Endothelial cell of umbilical vein (primary cell): ENCODE measurements at places on chromosomes 11 and 22.

GRCh38 chr11:59644528-59644927 lies 24.3 kb downstream of the PATL1 start:
- no peak for DNase-seq

- DNase-seq = no peak
These were observed 375.7 kb downstream of the SHANK2 start for GRCh38 chr11:70876685-70877084.

GRCh38 chr22:44862981-44863860 lies 110.8 kb downstream of the ARHGAP8 start:
- no peak for DNase-seq

DNA sequence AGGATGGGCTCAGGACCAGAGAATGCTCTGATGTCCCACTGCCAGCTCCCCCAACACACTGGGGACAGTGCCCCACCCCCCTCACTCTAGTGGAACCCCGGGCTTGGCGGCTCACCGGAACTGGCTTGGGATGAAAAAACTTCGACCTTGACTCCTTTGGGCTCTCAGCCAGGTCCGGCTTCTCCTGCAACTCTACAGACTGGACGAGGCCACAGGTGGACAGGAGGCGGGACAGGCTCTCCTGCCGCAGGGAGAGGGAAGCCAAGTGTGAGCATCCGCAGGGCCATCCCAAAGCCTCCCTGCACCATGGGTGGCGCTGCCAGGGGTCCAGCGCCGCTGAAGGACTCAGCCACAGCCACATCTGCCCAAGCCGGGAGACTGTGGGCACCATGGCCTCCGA lies 3.7 kb downstream of the RRP7A start:
- no peak for DNase-seq

- no peak for DNase-seq
These were observed 72.3 kb downstream of the ARFGAP2 start for GRCh38 chr11:47104261-47104950.

DNA sequence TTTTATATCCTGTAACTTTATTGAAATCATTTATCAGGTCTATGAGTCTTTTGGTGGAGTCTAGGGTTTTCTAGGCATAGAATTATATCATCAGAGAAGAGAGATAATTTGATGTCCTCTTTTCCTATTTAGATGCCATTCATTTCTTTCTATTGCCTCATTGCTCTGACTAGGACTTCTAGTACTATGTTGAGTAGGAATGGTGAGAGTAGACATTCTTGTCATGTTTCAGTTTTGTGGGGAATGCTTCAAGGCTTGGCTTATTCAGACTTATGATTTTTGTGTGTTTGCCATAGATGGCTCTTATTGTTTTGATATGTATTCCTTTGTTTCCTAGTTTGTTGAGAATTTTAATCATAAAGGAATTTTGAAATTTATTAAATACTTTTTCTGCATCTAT lies 1078.3 kb downstream of the FAM181B start:
- no peak for DNase-seq

DNA sequence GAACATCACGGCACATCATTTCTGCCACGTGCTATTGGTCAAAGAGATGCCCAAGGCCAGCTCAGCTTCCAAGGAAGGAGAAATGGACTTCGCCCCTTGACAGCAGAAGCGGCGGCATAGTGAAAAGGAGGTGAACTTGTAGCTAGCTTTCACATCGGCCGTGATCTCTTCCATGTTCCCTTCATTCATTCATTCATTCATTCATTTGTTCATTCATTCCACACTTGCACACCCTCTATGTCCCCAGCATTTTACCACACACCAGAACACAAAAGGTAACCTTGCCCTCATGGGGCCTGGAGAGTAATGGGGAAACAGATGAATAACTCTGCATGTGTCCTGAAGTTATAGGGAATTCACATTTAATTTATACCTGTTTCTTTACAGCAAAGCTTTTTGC lies 1.1 kb upstream of the CYTH4 start:
- DNase-seq = no peak

GRCh38 chr11:24142062-24142461 lies 354.8 kb upstream of the LUZP2 start:
- DNase-seq = no peak

DNA sequence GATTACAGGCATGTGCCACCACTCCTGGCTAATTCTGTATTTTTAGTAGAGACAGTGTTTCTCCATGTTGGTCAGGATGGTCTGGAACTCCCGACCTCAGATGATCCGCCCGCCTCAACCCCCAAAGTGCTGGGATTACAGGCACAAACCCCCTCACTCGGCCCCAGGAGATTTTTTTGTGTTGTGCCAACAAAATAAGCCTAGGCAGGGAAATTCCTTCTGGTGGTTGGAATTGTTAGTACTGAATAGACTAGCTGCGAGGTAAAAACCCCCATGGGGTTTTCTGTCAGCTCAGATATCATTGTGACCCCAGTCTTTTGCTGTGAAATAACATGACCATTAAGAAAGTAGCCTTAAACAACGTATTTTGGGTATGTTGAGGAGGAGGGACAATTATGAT lies 144.9 kb downstream of the BCR start:
- DNase-seq = no peak

DNA sequence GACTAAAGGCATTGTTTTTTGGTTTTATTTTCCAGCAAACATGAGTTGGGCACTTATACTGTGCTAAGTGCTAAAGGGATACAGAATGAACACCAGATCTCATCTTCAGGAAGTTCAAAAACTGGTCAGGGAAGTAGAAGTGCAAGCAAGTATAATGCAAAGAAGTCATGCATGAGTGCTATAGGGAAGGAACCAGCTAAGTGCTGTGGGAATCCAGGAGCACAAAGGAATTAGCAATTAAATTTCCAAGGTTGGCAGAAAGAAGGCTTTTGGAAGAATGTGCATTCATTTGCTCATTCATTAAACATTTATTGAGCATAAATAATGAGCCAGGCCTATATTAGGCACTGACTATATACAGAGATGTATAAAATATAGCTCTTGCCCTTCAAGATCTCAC lies 143.7 kb upstream of the ARHGAP42 start:
- no peak for DNase-seq

- no peak for DNase-seq
These were observed 11.3 kb downstream of the ABTB2 start for GRCh38 chr11:34346551-34346950.

DNA sequence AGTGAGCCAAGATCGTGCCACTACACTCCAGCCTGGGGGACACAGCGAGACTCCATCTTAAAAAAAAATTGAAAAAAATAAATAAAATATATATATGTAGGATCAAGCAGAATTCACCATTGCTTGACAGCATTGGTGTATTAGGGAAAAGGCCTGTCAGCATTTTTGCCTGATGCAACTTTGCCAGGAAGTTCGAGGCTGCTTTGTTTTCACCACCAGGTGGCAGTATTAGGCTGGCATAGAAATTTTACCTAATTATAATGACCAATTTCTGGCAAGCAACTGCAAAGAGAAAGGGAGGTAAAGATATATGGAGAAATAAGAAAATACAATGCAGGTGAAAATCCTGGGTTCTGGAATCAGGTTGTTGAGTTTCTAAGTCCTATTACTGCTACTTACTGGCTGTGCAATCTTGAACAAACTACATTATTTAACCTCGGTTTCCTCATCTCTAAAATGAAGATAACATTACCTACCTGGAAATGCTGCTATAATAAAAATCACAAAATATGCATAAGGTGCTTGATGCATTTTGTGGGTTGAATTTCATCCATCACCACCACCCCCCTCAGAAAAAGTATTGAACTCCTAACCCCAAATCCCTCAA lies 24.7 kb downstream of the LAYN start:
- peak; percentile 77 for DNase-seq

DNA sequence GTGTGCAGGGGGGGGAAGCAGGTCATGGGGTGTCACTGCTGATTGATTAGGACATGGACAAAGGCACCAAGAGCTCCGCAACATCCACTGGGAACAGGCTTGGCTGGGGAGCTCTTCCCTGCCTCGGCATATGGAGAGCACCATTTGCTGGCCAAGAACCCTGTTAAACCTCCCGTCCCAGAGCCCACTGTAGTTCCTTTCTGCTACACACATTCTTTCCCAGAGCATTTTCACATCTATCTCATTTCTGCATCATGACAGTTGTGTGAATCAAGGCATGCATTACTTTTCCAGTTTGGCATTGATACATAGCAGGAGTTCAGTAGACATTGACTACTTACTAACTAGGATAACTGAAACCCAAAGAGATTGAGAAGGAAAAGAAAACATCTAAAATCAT lies 333.4 kb upstream of the B3GAT1 start:
- no peak for DNase-seq

GRCh38 chr11:64243236-64243854 lies 2.5 kb downstream of the FKBP2 start:
- DNase-seq = no peak

DNA sequence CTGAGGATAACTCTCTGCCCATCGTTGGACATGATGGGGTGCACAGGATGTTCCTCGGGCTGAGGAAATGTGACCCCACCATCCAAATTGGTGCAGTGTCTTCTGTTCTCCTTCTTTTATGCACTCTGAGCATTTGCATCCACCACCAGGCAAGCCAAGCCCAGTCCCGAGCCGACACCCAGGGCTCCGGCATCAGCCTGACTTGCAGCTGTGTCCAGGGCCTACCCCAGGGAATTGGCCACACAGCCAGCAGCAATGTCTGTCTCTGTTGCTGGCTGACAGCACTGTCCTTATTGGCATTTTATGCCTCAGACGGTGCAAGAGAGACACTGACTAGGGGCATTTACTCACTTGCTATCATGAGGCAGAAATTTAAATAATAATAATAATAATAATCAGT lies 25.4 kb upstream of the CPT1A start:
- DNase-seq = no peak

GRCh38 chr11:6622261-6623171 lies 3.3 kb upstream of the TPP1 start:
- DNase-seq = no peak

DNA sequence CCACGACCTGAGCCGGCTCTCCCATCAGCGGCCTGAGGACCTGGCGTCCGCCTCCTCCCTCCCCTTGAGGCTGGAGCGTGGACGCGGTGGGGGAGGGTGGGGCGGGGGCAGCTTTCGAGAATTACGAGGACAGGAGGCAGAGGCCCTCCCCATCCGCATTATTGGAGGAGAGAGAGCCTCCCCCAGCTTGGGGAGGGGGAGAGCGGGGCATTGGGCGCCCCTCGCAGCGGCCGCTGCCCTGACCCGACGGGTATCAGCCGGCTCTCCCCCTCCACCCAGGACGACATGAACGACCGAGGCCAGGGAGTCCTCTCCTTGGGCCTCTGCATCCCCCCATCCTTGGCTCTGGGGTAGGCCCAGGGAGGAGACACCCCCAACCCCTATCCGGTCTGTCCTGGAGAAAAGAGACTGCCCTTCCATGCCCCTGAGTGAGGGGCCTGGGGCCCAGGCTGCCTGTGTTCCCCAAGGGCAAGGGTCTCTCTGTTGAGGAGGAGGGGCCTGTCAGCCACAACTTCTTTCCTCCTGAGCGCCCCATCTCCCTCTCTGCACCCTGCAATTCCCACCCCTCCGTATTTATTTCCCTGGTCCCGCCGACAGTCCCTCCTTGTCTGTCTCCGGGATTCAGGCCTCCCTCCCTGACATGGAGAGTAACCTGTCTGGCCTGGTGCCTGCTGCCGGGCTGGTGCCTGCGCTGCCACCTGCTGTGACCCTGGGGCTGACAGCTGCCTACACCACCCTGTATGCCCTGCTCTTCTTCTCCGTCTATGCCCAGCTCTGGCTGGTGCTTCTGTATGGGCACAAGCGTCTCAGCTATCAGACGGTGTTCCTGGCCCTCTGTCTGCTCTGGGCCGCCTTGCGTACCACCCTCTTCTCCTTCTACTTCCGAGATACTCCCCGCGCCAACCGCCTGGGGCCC lies 495 bp downstream of the GPR137 start:
- DNase-seq = no peak

GRCh38 chr11:10856689-10857458 lies 979 bp downstream of the ZBED5 start:
- DNase-seq = peak; percentile 52

DNA sequence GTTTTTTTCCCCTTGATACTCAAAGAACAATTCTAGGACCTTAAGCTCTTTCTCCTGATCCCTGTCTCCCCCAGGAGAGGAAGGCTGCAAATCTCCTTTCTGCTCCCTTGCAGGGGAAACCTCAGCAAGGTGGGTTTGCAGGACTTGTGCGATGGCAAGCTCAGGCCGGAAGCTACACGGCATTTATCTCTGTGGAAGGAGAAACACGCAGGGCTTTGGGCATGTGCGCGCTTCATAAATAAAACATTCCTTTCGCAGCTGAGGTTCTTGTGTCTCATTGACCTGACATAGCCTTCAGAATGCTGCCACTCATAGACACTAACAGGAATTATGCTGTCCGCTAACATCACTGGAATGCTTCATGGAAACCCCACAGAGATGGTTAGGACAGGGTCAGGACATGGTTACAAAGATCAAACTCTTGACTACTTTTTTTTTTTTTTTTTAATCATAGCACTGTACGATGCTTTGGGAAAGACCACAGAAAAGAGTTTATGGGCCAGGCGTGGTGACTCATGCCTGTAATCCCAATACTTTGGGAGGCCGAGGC lies 42.6 kb downstream of the SLN start:
- no peak for DNase-seq

- DNase-seq = no peak
These were observed 49.3 kb downstream of the PPME1 start for GRCh38 chr11:74220376-74220775.

- no peak for DNase-seq
These were observed 10.5 kb downstream of the CXCR5 start for GRCh38 chr11:118894192-118894591.

DNA sequence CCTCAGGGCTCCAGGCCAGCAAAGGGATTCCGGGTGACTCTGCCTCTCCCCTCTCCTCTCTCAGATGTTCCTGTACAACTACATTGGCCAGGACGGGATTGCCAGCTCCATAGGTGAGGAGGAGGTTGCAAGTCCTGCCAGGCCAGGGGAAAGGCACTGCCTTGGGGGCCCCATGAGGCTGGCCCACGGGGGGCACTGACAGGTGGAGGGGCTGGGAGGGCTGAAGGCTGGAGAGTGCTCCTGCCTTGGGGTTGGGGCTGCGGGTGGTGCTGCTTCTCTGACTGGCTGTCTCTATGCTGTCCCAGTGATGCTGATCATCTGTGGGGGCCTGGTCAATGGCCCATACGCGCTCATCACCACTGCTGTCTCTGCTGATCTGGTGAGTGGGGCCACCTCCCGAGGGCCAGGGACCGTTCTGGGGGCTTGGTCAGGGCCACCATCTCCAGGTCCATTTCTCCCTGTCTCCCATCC lies 21.7 kb downstream of the SLC37A2 start:
- no peak for DNase-seq

- no peak for DNase-seq
These were observed 11.9 kb upstream of the PARVB start for GRCh38 chr22:44012162-44012561.

- DNase-seq = no peak
These were observed 39.3 kb downstream of the ZNF202 start for GRCh38 chr11:123702139-123702538.

- no peak for DNase-seq
These were observed 33.7 kb downstream of the ZNF214 start for GRCh38 chr11:6986487-6986886.

DNA sequence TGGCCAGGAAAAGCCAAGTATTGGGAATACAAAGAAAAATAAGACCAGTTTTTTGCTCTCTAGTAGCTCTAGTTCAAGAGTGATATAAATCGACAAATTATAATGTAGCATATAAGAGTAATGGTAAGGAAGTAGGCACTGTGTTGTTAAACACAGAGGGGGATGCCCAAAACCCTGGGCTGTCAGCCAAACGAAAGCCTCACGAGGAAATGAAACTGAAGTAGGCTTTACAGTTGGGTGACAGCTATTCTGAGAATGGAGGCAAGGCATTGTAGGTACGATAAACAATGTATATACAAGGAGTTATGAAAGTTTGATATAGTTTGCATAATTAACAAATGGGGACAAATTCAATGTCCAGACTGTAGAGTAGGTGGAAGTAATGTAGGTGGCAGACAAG lies 176.4 kb downstream of the FAM181B start:
- DNase-seq = no peak
